Iris pigment epithelial cell (primary cell): ENCODE measurements at places on chromosomes 16 and 17.

GRCh38 chr17:21689604-21690003 lies 2.7 kb upstream of the KCNJ18 start:
- no peak for DNase-seq

- no peak for DNase-seq
These were observed 4.5 kb downstream of the ATMIN start for GRCh38 chr16:81040131-81040530.

DNA sequence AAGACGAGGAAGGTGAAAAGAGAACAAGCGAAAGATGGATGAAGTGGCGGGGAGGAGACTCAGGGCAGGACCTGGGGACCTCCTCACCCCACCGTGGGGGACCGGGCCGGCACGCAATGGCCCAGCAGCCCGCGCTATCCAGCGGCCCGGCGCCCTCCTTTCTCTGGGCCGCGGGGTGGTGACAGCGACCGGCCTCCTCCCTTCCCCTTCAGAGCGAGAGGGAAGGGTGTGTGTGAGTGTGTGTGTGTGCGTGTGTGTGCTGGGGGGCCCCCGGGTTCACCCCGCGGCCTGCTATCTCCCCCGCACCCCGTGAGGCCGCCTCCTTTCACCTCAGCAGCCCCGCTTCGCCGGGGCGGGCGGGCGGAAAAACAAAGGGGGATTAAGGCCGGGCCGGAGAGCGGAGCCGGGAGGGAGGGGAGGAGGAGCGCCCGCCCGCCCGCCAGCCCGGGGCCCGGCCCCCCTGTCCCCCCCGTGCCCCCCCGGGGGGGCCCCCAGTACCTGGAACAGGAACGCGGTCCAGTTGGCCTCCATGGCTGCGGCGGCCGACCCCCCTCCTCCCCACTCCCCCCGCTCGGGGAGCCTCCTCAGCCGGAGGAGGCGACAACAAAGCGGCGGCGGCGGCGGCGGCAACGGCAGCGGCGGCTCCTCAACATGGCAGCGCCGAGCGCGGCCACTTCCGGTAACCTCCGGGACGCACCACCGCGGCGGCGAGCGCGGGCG lies at the start of gene VEZF1:
TSS of gene VEZF1 (minus strand) at position 674 of the 720 bp plus-strand sequence. CDS start at position 531, 143 bp downstream.
- peak; percentile 69 for DNase-seq

DNA sequence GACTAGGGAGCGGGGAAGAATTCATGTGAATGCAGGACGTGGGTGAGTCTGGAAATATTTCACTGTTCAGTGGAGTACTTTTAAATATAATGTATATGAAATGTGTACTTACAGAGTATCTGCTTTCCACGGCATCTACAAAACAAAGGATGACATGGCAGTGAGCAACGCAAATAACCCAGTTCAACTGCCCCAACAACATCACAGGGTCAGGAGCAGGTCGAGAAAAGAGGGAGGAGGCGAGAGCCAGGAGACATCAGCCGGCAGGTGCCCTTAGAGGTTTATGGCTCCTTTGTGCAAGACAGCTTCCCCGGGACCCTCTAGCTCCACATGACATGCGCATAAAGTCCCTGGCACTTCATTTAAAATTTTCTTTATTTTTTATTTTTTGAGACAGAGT lies 61.1 kb downstream of the PECAM1 start:
- no peak for DNase-seq

DNA sequence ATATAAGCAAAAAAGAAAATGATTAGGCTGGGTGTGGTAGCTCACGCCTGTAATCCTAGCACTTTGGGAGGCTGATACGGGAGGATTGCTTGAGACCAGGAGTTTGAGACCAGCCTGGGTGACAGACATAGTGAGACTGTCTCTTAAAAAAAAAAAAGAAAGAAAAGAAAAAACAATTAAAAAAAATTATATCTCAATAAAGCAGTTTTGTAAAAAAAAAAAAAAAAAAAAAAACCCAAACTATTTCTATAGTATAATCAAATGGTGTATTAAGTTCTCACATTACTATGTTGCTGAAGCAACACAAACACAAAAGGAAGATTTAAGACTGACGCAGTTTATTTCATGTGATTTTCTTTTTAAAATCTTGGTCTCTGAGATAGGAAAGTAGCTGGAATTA lies 140.5 kb downstream of the TRIM37 start:
- DNase-seq = no peak

DNA sequence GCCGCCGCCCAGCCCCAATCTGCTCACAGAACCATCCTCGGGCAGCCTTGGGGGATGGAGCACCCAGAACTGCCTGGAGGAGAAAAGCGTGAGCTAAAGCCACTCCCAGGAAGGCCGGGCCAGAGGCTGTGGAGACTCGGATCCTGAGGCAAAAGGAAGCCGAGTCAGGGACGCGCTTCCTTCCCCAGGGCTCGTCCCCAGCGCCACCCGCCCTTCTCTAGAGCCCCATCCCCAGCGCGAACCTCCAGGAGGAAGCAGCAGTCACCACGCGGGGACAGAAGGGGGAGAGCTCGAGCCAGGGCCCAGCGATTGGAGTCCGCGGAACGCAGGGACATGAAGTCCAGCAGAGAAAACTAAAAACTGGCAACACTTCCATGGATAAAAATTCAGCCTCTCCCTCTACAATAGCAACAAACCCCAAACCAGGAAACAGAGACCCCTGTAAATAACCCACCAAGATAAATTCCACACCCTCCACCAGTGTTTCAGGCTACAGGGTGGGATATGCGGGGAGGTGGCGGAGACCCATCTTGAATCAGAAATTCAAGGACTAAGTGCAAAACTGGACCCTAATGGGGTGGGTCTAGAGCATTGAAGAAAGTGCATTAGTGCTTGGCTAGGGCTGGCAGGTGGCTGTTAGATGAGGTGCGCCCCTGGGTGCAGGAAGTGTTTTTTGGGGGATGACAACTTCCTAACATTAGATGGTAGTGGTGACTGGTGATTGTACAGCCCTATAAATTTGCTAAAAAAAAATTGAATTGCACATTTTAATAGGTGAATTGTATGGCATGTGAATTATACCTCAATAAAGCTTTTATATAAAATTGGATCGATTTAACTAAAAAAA lies 116.1 kb upstream of the METRNL start:
- DNase-seq = peak; percentile 71

DNA sequence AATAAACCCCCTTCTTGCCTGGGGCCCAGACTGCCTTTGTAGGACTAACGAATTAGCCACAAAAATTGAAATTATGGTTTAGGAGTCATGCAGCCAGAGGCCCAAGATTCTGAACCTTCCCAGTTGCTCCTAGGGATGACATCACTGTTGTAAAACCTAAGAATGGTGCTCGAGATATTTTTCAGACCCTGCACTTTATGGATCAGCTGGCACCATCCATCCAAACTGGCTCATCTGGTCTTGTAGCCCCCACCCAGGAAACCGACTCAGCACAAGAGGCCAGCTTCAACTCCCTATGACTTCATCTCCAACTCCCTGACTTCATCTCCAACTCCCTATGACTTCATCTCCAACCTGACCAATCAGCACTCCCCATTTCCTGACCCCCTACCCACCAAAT lies 10.9 kb upstream of the EVPL start:
- no peak for DNase-seq

GRCh38 chr17:2028234-2028614 lies 1.7 kb upstream of the DPH1 start:
- no peak for DNase-seq

DNA sequence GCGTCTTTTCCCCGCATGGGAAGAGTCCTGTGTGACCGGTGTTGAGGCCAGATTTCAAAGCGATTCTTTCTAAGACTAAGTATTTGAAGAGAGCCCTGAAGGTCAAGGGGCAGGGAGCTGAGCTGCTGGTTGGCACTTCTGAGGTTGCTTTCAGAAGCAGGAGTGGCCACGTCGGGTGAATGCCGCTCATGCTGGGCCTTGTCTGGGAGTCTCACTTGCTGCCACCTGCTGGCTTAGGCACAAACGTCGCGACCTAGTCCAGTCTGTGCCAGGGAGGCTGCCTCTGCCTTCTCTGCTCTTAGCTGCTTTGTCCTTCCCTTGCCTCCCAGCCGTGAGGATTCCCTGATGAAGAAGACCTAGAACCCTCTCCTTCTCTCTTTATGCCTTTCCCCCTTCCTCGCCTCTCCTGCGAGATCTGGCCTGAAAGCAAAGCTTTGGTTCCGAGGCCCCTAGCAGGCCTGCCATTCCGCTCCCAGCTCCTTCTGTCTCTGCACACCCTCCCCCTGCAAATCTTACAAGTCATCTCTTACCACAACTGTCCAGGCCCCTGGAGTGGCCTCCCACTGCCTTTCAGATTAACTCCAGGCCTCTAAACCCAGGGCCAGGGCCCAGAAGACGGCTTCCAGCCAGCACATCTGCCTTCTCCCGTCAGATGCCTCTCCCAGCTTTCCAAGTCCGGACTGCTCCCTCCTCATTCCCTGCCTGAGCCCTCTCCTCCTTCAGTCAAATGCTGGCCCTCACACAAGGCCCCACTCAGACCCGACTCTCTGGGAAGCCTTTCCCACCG lies 11.4 kb downstream of the CTNS start:
- DNase-seq = peak; percentile 66

DNA sequence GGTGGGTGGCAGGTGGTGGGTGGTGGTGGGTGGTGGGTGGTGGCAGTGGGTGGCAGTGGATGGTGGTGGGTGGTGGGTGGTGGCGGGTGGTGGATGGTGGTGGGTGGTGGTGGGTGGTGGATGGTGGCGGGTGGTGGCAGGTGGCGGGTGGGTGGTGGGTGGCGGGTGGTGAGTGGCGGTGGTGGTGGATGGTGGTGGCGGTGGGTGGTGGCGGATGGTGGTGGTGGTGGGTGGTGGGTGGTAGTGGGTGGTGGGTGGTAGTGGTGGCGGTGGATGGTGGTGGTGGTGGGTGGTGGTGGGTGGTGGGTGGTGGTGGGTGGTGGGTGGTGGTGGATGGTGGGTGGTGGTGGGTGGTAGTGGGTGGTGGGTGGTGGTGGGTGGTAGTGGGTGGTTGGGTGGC lies 423.8 kb upstream of the PSMD7 start:
- DNase-seq = no peak

- no peak for DNase-seq
These were observed 17.7 kb downstream of the KDM8 start for GRCh38 chr16:27220991-27221390.

- peak; percentile 89 for DNase-seq
These were observed 792 bp upstream of the RAC3 start for GRCh38 chr17:82030470-82031302.

- no peak for DNase-seq
These were observed 195.0 kb downstream of the ENGASE start for GRCh38 chr17:79269620-79270019.

DNA sequence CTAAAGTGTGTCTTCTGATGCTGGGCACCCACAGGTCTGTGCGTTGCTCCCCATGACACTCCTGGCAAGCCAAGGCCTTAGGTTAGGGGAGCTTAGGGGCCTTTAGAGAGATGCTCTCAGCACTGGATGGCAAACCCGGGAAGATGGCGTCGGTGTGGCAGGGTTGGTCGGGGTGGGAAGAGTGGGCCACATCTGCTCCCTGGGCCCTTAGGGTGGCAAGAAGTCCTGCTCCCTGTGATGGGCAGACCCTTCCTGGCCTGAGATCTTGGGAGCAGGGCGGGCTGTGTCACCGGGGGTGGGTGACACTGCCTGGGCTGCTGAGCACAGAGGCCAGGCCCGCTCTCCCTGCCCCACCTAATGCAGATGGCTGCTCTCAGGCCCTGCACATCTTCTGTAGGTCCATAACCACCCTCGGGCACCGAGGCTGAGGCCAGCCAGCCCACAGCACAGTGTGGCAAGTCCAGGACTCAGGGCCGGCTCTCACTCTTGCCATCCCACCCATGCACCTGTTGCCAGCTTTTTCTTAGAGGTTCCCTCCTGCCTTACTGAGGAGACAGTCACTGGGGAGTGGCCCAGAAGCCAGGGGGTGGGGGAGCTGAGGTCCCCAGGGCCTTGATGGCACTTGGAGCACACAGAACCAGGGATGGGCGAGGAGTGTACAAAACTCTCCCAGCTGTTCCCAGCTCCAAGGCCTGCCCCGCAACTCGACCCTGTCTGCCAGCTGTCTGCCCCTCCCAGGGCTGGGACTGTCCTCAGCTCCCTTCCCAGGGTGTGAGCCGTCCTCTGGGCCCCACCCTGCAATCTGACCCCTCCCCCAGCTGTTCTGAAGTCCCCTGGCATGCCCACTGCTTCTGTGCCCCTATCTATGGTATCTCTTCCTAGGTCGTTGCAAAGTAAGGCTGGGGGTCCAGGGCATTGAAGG lies 4.4 kb upstream of the MTSS2 start:
- no peak for DNase-seq

GRCh38 chr17:28942925-28943324 lies 8.4 kb downstream of the PHF12 start:
- DNase-seq = no peak

- no peak for DNase-seq
These were observed 6.7 kb upstream of the DYNC1LI2 start for GRCh38 chr16:66758086-66758485.

- no peak for DNase-seq
These were observed 12.4 kb downstream of the BCAR1 start for GRCh38 chr16:75238853-75239541.

GRCh38 chr16:66547101-66547989 lies 2.6 kb downstream of the TK2 start:
- no peak for DNase-seq

DNA sequence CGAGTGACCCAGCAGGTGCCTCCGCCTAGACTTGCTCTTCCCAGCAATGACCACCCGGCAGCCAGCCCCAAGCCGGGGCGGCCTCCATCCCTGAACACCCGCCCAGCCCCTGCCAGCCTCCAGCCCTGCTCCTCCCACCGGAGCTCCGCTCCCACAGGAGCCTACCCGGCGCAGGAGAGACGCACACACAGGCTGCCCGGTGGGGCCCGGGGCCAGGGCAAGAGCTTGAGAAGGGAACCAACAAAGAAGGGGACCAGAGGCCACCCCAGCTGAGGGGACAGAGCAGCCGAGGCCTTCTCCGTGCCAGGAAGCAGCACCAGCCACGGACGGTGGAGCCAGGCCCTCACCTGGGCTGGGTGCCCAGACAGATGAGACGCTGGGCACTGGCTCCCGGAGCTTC lies 13.8 kb downstream of the PKD1 start:
- no peak for DNase-seq

DNA sequence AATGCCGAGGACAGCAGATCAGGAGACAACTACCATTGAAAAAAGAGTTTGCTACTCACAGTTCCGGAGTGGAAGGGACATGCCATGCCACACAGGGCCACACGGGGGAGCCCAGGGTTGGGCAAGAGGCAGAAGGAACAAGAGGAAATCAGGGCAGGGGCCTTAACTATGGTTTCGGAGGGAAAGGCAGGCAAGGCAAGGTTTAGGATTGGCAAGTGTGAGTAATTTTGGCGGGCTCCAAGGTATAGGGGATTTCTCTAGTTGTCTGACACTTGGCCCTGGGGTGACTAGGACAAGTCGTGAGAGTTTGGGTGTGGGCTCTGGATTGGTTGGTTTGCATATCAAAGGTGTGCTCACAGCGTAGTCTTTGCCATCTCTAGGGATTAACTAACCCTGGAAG lies 27.0 kb upstream of the NTN1 start:
- DNase-seq = peak; percentile 47

- DNase-seq = no peak
These were observed 17.0 kb downstream of the CLUH start for GRCh38 chr17:2694381-2695242.

- no peak for DNase-seq
These were observed 6.7 kb downstream of the TSPOAP1 start for GRCh38 chr17:58321571-58322525.

DNA sequence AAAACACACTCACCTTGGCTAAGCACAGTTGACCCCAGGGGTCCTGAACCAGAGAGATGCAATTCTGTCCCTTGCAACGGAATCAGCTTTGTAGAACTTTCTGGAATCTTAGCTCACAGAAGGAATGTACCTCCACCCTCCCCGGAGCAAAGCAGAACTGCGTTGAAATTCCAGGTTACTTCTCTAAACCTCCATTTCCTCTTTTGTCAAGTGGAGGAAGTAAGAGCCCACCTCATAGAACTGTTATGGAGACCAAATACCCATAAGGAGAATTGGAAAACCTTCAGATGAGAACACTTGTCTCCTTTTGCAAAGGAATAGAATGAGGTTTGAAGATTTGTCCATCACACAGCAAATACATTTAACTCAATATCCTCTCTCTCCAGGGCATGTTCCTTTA lies 86.6 kb upstream of the RBBP6 start:
- no peak for DNase-seq
